T-helper 17 cell (primary cell): ENCODE measurements at places on chromosomes 5 and 9. TPM values are rescaled to one million over a fixed set of nuclear protein-coding genes. Genes with fewer than 3 reads are reported as not detected.
A peak's percentile ranks its signal among the peaks of the same experiment; 100 is the strongest.

The ARL10 gene
- total RNA-seq = 7.6 TPM

The THG1L gene
- 5.2 TPM for total RNA-seq

DNA sequence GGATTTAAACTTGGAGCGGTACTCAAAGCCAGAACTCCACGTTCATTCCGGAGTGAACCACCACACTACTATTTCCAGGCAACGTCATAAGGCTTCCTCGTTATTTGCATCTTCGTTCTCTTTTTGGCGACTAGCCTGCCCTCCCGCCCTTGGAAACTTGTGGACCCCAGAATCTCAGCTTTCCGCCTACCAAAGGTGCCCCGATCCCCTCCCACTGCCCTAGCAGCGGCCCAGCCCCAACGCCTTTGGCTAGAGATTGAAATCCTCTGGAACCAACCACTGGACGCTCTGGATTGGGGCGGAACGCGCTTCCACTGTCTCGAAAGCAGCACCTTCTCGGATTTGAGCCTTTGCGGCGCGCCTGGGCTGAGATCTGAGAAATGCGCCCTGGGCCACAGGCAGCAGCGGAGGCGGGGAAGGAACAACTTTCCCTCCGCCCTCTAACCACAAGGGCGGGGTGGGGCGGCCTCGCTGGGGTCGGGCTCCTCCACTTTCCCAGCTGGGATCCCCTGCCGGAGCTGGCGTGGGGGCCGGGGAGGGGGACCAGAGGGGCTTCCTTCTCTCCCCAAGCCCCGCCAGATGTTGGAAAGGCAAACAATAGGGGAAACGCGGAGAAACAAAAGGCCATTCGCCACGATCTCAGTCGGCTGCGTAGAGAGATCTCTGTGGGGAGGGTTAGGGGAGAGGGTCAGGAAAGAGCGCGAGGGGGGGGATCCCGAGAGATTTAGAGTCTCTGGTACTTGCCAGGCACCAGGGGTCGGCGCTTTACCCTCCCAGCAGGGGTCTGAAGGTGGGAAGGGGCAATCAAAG lies 1.3 kb downstream of the MOB3B start:
- peaks cover 5% of the 10 kb centered on the region for H3K27me3 ChIP-seq
- H3K27ac ChIP-seq = peak overlapping the region; percentile 56
- peaks cover 11% of the 10 kb centered on the region for H3K4me1 ChIP-seq

- H3K4me3 ChIP-seq = no peak overlapping the region
- peaks cover 2% of the 10 kb centered on the region for H3K4me1 ChIP-seq
- no peaks in the 10 kb centered on the region for H3K36me3 ChIP-seq
- H3K27me3 ChIP-seq = peaks cover 59% of the 10 kb centered on the region
- DNase-seq = no peak
These were observed 137.4 kb downstream of the SCAMP1 start for GRCh38 chr5:78497573-78498533.

DNA sequence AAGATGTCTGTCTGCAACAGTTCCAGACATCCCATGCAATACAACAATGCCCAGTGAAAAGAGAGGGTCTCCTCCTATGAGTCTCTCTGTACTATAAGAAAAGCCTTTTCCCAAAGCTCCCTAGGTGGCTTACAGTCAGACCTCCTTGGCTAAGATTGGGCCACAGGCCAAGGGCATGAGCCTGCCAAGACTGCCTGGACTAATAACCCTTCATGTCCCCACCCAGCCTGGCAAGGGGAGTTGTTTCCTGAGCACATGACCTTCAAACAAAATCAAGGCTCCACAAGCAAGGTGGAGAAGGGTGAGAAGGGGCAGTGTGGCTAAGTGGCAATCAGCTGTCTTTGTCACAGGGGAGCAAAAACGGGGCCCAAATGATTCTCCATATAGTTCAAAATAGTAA lies 75.6 kb upstream of the ZSWIM6 start:
- H3K4me1 ChIP-seq = no peaks in the 10 kb centered on the region
- peaks cover 48% of the 10 kb centered on the region for H3K27me3 ChIP-seq
- no peak for DNase-seq

- no peaks in the 10 kb centered on the region for H3K36me3 ChIP-seq
- no peak overlapping the region for H3K27ac ChIP-seq
- no peak for DNase-seq
- no peak overlapping the region for H3K4me3 ChIP-seq
- no peaks in the 10 kb centered on the region for H3K4me1 ChIP-seq
These were observed 56.8 kb downstream of the DRD1 start for GRCh38 chr5:175387144-175387543.

GRCh38 chr9:25990376-25990775 lies 312.1 kb upstream of the TUSC1 start:
- H3K4me3 ChIP-seq = no peak overlapping the region
- H3K27ac ChIP-seq = no peak overlapping the region
- no peak for DNase-seq
- H3K27me3 ChIP-seq = no peaks in the 10 kb centered on the region
- no peaks in the 10 kb centered on the region for H3K4me1 ChIP-seq

DNA sequence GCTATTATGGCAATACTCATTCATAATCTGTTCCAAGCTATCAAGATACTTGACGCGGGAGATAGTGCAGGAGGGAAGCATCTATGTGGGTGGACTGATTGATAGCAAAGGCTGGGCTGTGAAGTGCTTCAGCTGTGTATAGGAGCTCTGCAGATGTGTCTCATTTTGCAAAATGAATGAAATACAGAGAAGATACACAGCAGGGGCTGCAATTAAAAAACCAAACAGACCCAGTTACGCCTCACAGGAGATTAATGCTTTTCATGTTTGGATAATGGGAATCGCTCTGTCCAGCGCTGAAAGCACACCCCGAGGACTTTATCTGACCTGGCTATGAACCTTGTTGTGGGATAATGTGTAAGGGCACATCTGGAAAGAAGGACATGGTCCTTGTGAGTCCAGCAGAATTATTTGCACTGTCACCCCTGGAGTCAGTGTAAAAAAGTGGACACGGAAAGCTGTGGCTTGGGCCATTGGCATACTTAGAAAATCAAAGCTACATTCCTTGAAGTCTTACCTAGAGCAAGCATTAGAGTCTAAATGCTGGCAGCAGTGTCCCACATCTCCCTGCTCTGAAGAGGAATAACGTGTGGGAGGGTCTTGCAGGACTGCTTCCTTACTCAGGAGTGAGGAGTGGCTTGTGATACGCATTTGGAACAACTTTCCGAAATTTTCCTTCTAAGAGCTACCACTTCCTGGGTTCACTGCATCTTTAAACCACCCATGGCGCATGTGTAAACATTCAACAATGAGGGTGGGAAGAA lies 2.6 kb downstream of the SH3RF2 start:
- no peaks in the 10 kb centered on the region for H3K36me3 ChIP-seq
- no peak overlapping the region for H3K27ac ChIP-seq
- H3K4me1 ChIP-seq = peaks cover 12% of the 10 kb centered on the region
- no peak overlapping the region for H3K4me3 ChIP-seq

- no peaks in the 10 kb centered on the region for H3K27me3 ChIP-seq
- H3K4me1 ChIP-seq = no peaks in the 10 kb centered on the region
- H3K27ac ChIP-seq = no peak overlapping the region
- H3K36me3 ChIP-seq = no peaks in the 10 kb centered on the region
- no peak overlapping the region for H3K4me3 ChIP-seq
These were observed 42.7 kb upstream of the HMCN2 start for GRCh38 chr9:130222833-130223232.

DNA sequence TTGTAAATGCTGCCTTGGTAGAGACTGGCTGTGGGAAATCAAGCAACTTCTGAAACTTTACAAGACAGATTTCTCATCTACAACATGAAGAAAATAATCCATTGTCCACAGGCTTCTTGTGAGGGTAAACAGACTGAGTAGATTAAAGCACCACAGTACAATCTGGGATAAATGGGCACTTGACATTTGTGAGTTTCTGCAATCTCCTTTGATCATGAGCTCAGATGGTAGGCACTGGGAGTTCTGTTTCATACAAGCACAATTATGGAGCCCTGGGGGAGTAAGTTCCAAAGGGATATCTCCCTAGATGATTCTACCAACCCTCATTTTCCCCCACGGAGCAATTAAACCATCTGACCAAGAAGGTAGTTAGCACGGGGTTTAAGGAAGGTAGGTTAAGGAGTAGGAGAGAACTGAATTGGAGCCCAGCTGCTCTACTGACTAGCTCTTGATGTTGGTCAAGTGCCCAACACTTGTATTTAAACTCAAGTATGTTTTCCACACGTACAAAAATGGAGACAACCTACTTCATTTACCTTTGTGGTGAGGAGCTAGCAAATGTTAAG lies 479.5 kb upstream of the TNC start:
- no peaks in the 10 kb centered on the region for H3K36me3 ChIP-seq
- no peak overlapping the region for H3K27ac ChIP-seq
- H3K27me3 ChIP-seq = peaks cover 80% of the 10 kb centered on the region
- no peak for DNase-seq
- no peaks in the 10 kb centered on the region for H3K4me1 ChIP-seq
